Stomach (tissue), 19 donors: ENCODE measurements at places on chromosomes 12 and 14. TPM values are rescaled to one million over a fixed set of nuclear protein-coding genes. Genes with fewer than 3 reads are reported as not detected.

Gene MAP1LC3B2
- 1.3 TPM for total RNA-seq

Gene LBHD2
- not detected for total RNA-seq

Gene VAMP1
- 4.8 TPM for total RNA-seq

Gene RBM25
- total RNA-seq = 149 TPM

GRCh38 chr14:68942296-68943035 lies 36.6 kb downstream of the ACTN1 start:
- no peaks in the 10 kb centered on the region for H3K36me3 ChIP-seq
- H3K27me3 ChIP-seq = no peaks in the 10 kb centered on the region
- DNase-seq = no peak
- peak overlapping the region; percentile 91 for H3K27ac ChIP-seq
- H3K4me3 ChIP-seq = no peak overlapping the region
- peaks cover 100% of the 10 kb centered on the region for H3K4me1 ChIP-seq

DNA sequence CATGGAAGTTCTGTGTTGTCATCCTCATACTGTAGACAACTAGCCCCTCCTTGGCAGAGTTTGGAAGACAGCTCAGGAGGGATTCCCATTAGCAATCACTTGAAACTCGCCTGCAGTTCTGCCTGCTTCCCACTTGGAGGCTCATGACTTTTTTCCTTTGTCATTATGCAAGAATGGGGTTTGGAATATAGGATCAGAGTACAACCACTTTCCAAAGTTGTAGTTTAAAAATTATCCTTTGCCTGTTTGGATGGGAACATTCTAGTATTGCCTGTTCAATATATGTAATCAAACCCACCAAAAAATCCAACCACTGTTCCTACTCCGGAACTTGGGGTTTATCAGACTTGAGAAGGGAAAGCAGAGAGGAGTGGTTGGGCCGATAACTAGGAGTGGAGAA lies 2.1 kb upstream of the GPD1 start:
- peaks cover 43% of the 10 kb centered on the region for H3K36me3 ChIP-seq
- H3K27ac ChIP-seq = no peak overlapping the region
- no peaks in the 10 kb centered on the region for H3K27me3 ChIP-seq
- H3K4me1 ChIP-seq = peaks cover 13% of the 10 kb centered on the region

GRCh38 chr12:21650997-21651396 lies 6.6 kb downstream of the LDHB start:
- H3K4me3 ChIP-seq = no peak overlapping the region
- H3K4me1 ChIP-seq = peaks cover 60% of the 10 kb centered on the region
- no peaks in the 10 kb centered on the region for H3K27me3 ChIP-seq
- no peak for DNase-seq
- peak overlapping the region; percentile 17 for H3K27ac ChIP-seq

Gene TAS2R14
- 1.7 TPM for total RNA-seq
